ENCODE measurements at places on chromosomes 2 and 18.

- no peak for DNase-seq
These were observed 76.3 kb downstream of the DDX1 start for GRCh38 chr2:15667809-15668556.

GRCh38 chr18:13369353-13369752 lies 150.8 kb downstream of the LDLRAD4 start:
- DNase-seq: no peak

- DNase-seq: no peak
These were observed 193.4 kb downstream of the HAUS1 start for GRCh38 chr18:46297621-46298020.

- no peak for DNase-seq
These were observed 157.0 kb downstream of the NYAP2 start for GRCh38 chr2:225556461-225556860.

DNA sequence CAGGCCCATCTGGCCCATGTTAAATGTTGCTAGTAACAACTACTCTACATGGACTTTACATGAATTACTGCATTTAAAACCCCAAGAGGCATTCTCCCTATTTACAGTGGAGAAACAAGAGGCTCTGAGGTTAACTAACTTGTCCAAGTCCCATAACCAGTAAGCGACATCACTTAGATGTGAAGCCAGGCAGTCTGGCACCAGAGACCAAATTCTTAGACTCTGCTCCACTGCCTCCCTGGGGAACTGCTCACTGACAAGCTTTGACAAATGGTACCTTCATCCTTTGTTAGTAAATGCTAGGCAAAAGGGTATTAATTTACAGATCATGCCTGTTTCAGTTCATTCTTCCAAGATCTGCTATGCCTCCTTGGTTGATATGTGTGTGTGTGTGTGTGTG lies 124.8 kb downstream of the AFF3 start:
- no peak for DNase-seq

DNA sequence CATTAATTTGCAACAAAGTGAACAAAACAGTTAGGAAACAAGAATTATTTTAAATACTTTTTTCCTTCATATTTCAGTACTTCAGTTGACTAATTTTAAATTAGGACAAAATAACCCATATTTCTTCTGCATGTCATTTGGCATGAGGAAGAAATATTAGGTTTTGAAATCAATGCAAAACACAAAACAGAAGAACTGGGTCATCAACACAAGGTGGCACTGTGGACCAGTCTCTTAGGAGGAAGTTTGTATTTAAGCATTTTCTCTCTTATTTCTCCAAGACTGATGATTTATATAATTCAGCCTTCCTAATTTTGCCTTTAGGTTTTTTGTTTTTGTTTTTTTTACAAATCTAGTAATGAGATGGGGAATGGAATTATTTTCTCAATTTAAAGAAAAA lies 352.8 kb upstream of the KCNH7 start:
- peak; percentile 16 for DNase-seq

GRCh38 chr2:152555048-152555447 lies 162.2 kb downstream of the PRPF40A start:
- no peak for DNase-seq

- DNase-seq: no peak
These were observed 70.7 kb downstream of the EMX1 start for GRCh38 chr2:72988041-72988440.

DNA sequence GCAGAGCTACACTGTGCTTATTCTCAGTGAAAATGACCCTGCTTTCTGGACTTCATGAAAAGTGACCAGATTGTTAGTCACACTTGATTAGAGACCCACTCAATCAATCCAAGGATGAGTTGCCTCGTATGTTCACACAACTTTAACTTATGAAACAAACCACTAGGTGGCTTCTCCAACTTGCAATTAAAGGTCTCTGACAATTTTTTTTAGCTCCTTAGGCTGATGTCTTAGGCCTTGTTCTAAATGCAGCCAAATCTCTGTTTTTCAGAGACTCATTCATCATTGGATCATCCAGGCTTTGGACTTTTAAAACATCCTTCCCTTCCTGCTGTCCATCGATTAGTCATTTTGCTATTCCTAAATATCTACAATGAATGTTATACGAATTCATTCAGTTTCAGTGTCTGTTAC lies 63.4 kb downstream of the MREG start:
- DNase-seq: peak; percentile 1

- DNase-seq: no peak
These were observed 271.9 kb upstream of the CXCR4 start for GRCh38 chr2:136389809-136390208.

- no peak for DNase-seq
These were observed 224.5 kb upstream of the SPOPL start for GRCh38 chr2:138277062-138277461.

GRCh38 chr18:36476433-36476832 lies 178.9 kb downstream of the FHOD3 start:
- no peak for DNase-seq

- DNase-seq: no peak
These were observed 65.4 kb downstream of the TRIP12 start for GRCh38 chr2:229856413-229856812.

Data from NCI-H1092 treated with DMSO at 0.1 percent for 48 hours (cell line).